Brain (organoid and tissue), 16 donors: ENCODE measurements at places on chromosomes 1 and 21. TPM values are rescaled to one million over a fixed set of nuclear protein-coding genes. Genes with fewer than 3 reads are reported as not detected.
A peak's percentile ranks its signal among the peaks of the same experiment; 100 is the strongest.

- DNase-seq = no peak
These were observed 24.2 kb downstream of the MAN1C1 start for GRCh38 chr1:25640646-25641328.

GRCh38 chr1:244052016-244052727, 1.1 kb downstream of the ZBTB18 start:
- peak; percentile 69 for DNase-seq

DNA sequence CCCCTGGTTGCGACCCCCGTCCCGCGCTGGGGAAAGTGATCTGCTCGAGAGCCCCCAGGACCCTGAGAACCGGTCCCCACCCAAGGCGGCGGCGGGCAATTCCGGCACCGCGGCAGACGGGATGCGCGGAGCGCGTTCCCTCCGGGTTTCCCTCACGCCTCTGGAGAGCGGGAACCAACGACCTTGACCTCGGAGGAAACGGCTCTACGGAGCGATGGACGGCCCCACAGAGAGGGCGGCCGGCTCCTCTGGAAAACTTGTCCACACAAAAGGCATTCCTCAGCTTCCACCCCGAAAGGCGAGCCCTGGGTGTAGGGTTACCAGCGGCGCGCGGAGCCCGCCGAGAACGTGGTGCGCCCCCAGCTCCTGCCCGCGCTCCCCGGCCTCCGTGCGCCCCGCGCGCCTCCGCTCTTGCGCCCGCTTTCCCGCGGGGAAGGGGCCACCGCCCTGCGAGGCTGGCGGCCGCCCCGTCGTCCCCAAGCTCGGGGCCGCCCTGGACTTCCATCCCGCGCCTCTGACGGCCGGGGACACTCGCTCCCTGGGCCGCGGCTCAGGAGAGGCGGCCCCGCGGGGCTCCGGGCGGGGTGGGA, 391 bp upstream of the KIAA1614 start:
- DNase-seq = no peak

GRCh38 chr1:98277118-98277517, 356.3 kb upstream of the DPYD start:
- DNase-seq = no peak

GRCh38 chr1:31939484-31940329, 1.5 kb upstream of the PTP4A2 start:
- no peak for DNase-seq

DNA sequence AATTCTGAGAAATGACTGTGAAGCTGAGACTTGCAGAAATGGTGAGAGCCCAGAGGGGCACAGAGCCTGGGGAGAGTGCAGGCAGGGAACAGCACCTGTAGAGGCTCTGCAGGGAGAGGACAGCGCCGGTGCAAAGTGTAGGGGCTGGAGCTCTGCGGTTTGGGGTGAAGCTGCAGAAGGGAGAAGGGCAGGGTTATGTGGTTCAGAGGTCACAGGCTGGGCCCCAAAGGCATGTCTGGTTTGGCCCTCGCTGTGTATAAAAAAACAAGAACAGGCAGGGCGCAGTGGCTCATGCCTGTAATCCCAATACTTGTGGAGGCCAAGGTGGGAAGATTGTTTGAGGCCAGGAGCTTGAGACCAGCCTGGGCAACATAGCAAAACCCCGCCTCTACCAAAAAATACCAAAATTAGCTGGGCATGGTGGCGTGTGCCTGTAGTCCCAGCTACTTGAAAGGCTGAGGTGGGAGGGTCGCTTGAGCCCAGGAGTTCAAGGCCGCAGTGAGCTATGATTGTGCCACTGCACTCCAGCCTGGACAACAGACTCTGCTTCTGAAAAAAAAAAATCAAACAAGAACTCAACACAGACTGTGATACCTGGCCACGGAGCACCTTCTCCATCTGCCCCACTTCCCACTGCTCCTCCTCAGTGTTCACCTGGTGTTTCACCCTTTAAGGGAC, 29.1 kb downstream of the SERINC2 start:
- DNase-seq = no peak

- DNase-seq = no peak
These were observed 50.3 kb downstream of the MYSM1 start for GRCh38 chr1:58649555-58649954.

GRCh38 chr1:116904791-116905320, 4.9 kb upstream of the PTGFRN start:
- no peak for DNase-seq

The NR1I3 gene
- not detected for polyA plus RNA-seq

The ROR1 gene
- 0.80 TPM for polyA plus RNA-seq

The S100A5 gene
- not detected for polyA plus RNA-seq

The JUN gene
- 109 TPM for polyA plus RNA-seq

DNA sequence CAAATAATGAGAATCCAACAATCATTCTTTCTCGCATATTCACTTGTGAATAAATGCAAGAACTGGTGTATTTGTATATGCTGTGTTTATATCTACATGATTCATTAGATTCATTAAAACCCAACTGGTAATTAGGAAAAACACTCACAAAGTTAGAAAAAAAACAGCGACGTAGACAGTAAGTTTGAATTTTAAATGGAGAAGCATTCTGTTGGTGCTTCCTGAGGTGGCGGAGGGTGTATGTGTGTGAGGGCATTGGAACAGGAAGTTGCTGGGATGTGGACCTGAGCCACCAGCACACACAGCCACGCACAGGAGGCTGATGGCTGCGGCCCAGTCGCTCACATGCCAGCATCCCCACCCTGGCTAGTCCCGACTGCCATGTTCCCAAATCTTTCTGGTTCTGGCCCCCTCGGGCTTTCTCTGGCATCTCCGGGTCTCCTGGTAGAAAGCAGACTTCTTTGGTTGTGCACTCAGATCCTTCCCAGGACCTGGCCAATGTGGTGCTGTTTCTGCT, 121.6 kb upstream of the IRF2BP2 start:
- no peak for DNase-seq

The FHAD1 gene
- 1.4 TPM for polyA plus RNA-seq

DNA sequence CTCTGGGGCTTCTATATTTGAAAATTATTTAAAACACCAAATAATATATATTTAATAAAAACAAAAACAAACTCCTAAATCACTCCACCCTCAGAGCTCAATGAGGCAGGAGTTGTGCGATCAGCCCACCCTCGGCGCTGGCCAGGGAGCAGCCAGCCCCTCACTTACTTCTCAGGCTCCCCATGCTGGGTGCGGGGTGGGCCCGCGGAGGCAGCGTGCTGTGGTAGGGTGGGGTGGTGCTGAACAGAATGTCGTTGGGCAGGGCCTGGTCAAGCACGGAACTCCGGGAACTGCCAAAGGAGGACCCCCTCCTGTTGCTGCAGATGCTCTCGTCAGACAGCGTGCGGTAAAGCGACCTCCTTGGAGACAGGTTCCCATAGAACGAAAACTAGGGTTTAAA, 204.5 kb downstream of the SIPA1L2 start:
- no peak for DNase-seq

The SMPDL3B gene
- polyA plus RNA-seq = 3.6 TPM

DNA sequence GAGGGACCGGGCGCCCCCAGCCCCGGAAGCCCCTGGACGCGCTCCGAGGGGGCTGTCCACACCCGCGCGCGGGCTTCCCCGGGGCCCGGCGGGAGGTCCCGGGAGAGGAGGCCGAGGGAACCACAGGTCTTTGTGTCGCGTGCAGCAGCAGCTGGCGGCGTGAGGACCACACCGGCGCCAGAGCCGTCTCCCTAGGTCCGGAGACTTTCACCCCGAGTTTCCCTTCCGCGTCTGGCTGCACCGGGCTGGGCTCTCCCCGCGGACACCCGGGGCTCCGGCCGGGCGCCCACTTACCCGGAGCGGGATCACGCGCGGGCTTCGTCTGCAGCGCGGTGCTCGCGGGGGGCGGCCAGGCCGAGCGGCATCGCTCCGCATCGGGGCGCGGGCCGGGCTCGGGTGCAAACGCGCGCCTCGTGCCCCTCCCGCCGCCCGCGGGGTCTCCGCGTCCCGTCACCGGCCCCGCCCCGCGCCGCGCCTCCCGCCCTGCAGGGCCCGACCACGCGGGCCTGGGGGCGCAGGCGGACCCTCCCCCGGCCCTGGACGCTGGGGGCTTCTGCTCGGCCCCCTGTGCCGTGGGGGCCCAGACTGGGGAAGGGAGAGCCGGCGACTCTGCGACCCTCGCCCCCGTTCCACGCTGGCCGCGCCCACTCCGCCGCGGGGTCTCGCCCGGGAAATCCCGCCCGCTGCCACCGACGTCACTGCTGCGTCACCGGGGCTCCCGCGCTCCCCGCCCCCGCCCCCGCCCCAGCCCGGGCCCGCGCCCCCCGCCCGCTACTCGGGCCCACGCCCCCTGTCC, at the start of gene GNG4:
GNG4 (minus strand) TSS at position 417 of the 796 bp plus-strand sequence. CDS start 65,946 bp downstream, outside the sequence.
- DNase-seq = peak; percentile 76

- no peak for DNase-seq
These were observed 373 bp downstream of the MTF1 start for GRCh38 chr1:37858931-37859506.

The NR0B2 gene
- 28.6 TPM for polyA plus RNA-seq

DNA sequence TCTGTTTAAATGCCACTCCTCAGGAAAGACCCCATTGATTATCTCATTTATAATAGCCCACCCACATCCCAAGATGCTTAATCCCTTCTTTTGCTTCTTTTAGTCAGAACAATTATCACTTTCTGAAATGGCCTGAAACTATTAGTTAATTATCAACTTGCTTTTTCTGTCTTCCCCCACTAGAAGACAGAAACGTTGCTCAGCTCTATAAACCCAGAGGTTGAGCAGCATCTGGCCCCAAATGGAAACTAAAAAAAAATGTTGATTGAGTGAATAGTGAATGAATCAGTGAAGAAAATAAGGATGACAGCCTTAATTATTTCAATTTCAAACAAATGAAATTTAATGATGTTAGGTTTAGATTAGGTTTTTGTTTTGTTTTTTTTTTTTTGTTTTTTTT, 38.2 kb upstream of the PIGC start:
- DNase-seq = no peak
